Body of pancreas (tissue), 4 donors: ENCODE measurements at places on chromosomes 5 and 9. TPM values are rescaled to one million over a fixed set of nuclear protein-coding genes. Genes with fewer than 3 reads are reported as not detected.

Gene TXNDC8
- total RNA-seq, result not detected

Gene PCDHGB6
- 4.6 TPM for total RNA-seq

Gene MAP1B
- total RNA-seq, result 69.9 TPM

Gene TAF11L9
- total RNA-seq, result not detected

Gene SLC34A3
- not detected for total RNA-seq

Gene RNF180
- 13.2 TPM for total RNA-seq

Gene CKMT2
- 3.9 TPM for total RNA-seq

Gene LMX1B
- 0.26 TPM for total RNA-seq

Gene TMOD1
- 9.2 TPM for total RNA-seq

Gene KCNN2
- 4.6 TPM for total RNA-seq

Gene OR1L1
- total RNA-seq, result not detected

DNA sequence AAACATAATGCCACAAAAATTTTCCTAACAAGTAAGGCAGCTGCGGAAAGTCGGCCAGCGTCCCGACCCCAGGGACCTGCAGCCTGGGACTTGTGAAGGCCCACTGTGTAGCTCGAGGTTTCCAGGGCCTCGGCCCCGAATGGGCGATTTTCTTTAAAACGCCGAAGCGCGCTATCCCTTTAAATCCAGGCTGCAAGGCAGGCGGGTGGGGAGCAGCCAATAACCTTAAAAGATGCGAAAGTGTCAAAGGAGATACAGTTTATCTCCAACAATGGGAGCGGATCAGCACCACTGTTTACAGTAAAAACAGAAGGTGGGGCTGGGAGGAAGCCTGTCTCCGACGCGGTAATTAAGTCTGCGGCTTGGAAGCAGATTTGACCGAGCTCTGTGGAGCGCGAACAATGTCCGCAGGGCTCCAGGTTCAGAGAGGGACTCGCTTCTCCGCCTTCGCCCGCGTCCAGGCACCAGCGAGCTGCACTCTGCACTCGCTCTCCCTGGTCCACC lies 1.7 kb upstream of the ZSWIM6 start:
- peak; percentile 44 for DNase-seq

DNA sequence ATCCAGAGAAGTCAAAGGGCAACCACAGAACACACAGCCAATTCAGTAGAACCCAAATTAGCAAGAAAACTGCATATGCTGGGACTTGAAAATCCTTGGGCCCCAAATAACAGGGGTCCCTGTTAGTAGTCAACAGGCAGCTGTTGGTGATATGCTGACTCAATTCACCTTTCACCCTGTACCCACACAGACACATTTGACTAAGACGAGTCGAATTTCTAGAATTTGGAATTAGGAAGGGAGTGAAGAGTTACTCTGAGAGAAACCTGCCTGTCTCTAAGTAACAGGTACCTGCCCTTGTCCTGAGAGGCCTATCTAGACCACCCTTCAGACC lies 821 bp upstream of the VCP start:
- no peak for DNase-seq

DNA sequence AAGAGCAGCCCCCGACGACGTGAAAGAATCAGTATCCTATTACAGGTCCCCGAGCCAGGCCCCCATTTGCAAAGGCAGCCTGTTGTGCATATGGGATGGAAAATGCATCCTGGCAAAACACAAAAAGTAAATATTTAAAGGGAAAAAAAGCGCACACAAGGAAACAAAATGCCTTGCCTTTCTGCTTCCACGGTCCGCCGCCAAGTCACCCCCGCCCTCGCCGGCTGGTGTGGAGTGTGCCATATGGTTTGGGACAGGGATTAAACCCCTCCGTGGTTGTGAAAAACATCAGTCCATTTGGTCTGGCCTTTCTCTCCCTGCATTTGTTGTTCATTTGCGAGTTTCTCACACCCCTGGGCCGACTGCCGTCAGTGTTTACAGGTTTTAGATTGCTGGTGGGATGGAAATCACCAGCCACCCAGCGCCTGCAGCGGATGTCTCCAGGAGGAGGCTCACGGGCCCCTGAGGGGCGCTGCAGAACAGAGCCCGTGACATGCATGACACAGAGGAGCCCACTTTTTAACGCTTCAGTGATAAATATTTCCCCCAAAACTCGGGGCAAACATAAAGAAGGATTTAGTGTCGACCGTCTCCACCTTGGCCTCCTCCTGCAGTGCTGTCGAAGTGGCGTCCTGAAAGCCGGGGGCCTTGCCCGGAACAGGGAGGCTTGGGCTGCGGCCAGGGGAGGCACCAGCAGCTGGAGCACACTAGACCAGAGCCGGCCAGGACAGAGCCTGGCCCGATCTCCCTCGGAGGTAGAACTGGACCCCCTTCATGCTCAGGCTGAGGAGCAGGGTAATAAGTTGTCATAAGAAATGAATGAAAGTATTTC lies 161.5 kb downstream of the HSD17B3 start:
- no peak for DNase-seq

DNA sequence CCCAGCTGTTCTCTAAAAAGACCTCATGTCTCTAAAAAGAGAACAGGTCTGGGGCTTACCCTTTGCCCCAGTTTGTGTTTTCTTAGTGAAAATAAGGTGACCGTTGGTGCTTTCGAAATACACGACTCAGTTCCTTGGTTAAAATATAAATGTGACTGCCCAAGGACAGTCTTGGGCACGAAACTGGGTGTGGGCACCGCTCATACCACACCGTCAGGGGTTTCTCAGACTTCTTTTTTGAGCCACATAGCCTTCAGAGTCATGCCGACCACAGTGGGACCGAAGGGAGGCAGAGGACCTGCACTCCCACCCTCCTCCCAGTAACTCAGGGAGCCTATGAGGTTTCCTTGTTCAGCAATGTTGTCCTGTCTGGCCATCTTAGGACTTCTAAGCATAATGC lies 6.5 kb downstream of the SNX18 start:
- peak; percentile 25 for DNase-seq

- DNase-seq, result no peak
Observed at GRCh38 chr5:1777281-1778137, 22.1 kb downstream of the MRPL36 start.

GRCh38 chr9:6305954-6306563 lies 22.1 kb upstream of the TPD52L3 start:
- no peak for DNase-seq

DNA sequence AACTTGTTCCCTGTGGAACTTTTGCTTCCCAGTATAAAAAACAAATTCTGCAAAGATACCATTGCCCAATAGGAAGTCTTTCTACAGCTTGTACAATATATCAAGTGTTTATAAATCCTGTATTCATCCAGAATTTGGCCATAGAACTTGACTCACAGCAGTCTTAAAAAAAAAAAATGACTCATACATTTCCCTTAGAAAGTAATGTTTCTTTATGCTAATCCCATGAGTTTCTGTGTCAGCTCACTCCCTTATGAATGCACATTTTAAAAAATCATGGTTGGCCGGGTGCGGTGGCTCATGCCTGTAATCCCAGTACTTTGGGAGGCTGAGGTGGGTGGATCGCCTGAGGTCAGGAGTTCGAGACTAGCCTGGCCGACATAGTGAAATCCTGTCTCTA lies 89.3 kb upstream of the DMRT1 start:
- DNase-seq, result no peak

DNA sequence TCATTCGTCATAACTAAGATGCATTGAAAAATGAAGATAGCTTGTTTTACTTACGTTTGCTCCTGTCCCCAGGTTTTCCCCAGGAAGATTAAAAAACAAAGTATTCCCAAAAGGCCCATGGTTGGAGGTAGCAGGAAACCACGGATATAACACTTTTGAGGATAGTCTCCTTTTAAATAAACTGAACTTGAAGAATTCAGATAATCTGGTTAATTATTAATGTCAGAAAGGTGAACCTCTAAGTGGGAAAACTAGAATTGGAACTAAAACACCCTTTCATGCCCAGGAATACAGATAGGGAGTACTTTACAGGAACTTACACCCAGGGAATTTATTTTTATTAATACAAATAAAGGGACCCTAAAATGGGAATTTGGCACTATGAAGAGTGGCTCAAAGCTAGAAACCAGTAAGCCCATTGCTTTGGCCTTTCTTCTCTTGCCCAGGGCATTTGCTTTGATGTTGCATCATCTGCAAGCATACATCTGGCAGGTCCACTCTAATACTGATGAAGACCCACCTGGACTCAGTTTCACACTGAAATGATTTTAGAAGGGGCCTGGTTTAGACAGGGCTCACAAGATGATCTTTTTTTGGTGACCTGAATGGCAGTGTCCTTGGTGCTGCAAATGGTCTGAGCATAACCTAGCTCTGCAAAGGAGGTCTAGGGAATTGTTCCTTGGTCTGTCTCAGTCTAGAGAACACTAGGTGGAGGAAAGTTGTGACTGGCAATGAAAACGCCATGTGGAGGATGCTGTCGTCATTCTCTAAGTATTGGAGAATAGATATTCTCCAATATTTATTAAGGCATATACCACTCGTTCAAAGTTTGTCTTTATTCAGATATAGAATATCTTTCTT lies at the start of gene C5:
Gene C5, minus strand, starts transcription at position 148 of the 861 bp plus-strand sequence. Its CDS starts 29 bp downstream, at position 119.
- DNase-seq, result no peak

DNA sequence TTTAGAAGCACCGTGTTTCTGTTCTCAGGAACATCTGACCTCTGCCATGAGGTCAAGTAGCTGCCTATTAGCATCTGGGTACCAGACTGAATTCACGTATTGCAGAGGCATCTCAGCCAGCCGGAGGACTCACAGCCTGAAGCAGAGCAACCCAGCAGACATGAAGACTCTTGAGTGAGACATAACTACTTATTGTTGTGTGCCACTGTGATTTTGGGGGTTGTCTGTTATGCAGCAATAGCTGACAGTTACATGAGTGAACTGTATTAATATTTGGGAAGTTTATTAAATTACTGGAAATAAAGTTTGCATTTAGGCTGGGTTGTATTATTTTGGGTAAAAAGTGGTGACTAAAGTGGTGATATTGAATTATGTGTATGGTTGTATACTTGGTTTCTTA lies 1.3 kb upstream of the ACOT12 start:
- no peak for DNase-seq

DNA sequence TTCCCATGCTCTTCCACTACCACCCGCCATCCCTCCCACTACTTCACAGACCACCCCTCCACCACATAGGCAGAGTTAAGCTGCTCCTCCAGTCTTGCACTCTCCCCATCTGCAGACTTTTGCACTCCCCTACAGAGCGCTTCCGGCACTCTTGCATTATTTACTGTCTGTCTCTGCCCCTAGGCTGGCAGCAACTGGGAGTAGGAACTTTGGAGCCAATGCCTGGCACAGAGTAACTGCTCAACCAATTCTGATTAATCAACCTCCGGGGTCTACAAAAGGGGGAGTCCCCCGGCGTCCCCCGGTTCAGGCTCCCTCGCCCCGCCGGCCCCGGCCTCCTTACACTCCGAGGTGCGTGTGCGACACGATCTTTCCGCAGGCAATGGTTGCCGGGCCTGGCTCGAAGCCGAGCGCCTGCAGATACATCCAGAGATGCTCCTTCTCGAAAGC lies 498 bp downstream of the HAUS6 start:
- peak; percentile 12 for DNase-seq

DNA sequence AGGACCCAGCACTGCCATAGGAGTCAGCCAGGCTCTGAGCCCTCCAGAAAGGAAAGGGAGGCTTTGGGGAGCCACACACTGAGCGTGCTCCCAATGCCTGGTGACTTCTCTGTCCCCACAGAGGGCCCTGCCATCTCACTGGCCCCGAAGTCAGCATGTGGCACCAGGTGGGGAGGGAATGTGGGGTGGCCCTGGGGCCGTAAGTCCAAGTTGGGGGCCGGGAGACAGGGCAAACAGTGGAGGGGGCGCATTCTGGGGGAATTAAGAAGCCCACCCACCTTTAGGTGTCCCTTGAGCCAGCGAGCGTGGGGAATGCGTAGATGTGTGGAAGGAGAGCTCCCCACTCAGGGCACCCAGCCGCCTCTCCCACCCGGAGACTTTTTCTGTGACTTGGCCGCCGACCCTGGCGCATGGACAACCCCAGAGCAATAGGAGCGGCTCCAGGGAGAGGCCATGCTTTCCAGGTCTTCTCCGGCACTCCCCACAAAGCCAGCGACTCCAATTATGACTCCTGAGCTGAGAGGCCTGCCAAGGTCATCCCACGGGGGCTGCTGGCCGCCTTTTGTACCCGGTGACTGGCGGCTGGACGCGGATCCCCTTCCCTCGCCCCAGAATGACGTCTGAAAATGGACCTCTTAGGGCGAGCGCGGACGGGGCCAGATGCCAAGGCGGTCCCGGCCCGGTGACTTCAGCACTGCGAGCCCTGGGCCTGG lies 9.8 kb downstream of the IRX1 start:
- DNase-seq, result no peak

GRCh38 chr5:172598251-172599203 lies 42.5 kb upstream of the NEURL1B start:
- no peak for DNase-seq

- no peak for DNase-seq
Observed at GRCh38 chr5:69288069-69288468, 44.5 kb downstream of the CCDC125 start.

GRCh38 chr9:127388856-127389238 lies 8.1 kb upstream of the SLC2A8 start:
- no peak for DNase-seq

DNA sequence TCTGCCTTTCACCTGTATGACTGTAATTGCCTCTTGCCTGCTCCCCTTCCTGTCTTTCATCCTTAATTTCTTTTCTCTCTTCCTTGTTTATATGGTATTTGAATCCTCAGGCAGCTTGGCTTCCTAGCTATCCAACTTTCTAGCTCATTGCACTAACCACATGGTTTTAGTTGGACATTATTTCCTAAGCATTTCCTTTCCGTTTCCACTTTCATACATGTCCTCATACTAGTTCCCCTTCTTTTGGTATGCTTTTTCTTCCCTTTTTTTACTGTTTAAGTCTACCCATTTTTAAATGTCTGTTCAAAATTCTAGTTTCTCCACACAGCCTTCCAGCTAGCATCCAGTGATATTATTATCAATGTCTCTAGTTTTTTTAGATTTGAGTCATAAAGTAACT lies 6.6 kb downstream of the CWC27 start:
- DNase-seq, result no peak

DNA sequence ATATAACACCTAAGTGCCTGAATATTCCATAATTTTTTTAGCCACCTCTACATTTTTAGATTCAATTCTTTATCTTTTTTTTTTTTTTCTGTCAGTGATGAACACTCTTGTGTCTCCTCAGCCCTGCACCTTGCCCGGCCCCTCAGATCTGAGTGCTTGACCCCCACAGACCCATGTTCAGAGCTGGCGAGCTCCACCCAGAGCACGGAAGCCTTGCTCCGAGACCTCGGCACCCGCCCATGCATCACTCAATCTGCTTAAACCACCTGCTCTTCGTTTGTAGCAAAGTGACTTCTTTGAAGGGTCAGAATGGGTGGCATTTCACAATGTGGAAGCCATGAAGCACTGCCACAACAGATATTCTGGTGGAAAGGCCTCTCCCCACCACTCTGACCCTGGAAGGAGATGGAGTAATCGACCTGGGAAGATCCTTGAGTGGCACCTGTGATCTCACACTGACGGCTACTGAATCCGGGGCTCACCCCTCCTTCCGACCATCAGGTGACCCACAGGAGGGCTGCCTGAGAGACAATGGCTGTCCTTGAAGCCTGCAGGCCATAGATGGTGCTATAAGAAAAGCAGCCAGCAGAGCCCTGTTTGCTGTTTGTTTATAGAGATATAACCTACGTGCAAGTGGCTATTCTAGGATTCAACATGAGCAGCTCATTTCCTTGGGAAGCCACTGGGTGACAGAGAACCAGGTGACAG lies 261.1 kb upstream of the IRX4 start:
- DNase-seq, result no peak

- DNase-seq, result peak; percentile 22
Observed at GRCh38 chr9:14433351-14434157, 119.6 kb upstream of the NFIB start.

GRCh38 chr5:69493396-69494133 lies 975 bp downstream of the OCLN start:
- peak; percentile 60 for DNase-seq
